Germinal center (tissue), 1 donor: ENCODE measurements at places on chromosomes 12 and 14.

DNA sequence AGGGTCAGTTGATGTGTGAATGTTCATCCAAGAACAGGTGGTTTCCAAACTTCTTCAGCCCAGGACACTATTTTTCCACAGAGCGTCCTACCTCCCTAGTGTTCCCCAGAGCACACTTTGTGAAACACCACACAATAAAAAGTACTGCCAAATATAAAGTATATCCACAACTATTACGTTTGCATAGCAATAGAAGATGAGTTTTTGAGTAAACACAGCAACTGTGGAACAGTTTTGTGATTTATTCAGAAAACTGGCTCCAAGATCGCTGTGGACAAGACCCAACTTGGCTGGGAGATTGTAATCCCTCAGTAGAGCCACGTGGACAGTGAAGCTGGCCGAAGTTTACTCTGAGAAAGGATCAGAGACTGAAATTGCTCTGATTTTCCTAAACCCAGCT lies 14.5 kb upstream of the MAP1LC3B2 start:
- DNase-seq: no peak

DNA sequence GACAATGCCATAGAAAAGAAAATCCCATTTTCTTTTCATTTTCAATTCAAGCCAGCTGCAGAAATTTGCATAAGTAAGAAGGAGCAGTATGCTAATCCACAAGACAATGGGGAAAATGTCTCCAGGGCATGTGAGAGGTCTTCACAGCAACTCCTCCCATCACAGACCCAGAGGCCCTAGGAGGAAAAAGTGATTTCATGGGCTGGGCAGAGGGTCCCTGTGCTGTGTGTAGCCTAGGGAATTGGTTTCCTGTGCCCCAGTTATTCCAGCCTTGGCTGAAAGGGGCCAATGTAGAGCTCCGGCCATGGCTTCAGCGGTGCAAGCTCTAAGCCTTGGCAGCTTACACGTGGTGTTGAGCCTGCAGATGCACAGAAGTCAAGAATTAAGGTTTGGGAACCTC lies 211.4 kb downstream of the CCDC59 start:
- DNase-seq: no peak

DNA sequence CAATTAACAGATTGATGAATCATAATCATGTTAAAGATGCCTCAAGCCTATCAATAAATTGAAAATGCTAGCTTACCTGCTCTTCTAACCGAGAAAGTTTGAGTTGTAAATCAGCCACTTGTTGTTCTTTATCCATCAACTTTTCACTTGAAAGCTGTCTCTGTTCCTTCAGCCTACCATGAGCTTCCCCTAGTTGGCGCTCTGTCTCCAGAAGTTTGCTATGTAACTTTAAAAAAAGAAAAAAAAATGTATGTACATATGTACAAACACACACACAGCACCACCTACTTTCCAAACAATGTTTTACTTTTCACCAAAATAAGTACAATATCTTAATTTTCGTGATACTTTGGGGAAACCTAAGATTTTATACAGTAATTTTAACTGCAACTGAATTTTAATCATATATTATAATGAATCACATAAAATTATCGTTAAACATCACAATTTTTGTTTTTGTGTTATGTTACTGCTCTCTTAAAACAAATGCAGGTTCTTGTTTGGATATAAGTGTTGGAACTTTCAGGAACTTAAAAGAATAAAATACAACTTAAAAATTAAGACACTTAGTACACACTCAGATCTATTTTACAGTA lies 101.2 kb downstream of the EEA1 start:
- DNase-seq: peak; percentile 38

DNA sequence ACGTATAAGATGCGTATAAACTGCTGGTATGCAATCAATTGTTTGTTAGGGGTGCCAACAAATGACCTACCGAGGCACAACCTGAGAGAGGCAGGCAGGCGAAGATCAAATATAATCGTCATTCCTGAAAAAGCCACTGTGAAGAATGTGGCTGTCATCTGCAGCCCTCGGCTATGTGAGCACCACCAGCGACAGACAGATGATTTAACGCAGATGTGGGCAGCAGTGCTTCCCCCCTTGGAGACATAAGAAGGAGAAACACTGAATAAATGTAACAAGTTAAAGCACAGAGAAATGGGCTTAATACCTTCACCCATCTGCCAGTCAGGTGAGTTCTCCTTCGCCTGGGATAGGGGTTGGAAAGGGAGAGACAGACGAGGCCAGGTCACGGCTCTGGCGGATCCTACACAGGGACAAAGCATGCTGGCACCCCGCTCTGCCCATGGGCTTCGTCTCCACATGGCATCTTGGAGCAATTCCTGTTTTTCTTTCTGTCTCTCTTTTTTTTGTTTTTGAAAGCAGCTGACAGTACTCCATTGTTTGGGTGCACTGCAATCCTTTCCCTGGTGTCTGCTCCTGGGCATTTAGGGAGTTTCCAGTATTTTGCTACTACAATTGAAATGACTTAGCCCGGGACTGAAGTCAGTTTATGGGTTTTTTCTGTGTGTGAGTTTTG lies 28.1 kb downstream of the TNFAIP2 start:
- no peak for DNase-seq

- DNase-seq: no peak
These were observed 105.4 kb upstream of the HIF1A start for GRCh38 chr14:61589691-61590581.

DNA sequence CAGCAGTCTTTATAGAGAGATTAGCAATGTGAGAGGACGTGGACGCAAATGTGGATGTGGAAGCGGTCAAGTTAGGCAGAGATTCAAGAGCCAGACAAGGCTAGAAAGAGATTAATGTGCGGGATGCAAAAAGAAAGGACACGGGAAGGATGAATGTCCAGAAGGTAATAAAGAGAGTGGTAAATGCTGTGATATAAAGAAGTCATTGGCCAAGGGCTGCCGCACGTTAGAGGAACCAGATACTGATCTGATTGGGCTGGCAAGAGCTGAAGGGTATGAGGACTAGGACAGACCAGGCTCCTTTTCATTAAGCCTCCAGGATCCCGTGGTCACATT lies 59.5 kb downstream of the DHRS2 start:
- DNase-seq: no peak

DNA sequence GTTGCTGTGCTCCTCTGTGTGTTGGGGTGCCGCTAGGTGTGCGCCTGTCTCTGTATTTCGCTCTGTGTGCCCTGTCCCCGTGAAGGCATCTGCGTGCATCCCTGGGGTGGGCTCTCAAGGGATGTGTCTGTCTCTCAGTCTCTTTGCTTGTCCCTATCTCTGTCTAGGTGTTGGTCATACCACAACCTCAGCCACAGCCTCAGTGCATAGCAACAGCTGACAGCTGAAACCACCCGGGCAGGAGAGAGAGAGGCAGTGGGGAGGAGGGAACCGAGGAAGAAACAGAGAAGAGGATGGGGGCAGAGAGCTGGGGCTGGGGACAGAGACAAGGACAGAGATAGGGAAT lies 953 bp upstream of the NXPH4 start:
- peak; percentile 51 for DNase-seq

GRCh38 chr12:130339951-130340350 lies 2.3 kb downstream of the PIWIL1 start:
- no peak for DNase-seq

DNA sequence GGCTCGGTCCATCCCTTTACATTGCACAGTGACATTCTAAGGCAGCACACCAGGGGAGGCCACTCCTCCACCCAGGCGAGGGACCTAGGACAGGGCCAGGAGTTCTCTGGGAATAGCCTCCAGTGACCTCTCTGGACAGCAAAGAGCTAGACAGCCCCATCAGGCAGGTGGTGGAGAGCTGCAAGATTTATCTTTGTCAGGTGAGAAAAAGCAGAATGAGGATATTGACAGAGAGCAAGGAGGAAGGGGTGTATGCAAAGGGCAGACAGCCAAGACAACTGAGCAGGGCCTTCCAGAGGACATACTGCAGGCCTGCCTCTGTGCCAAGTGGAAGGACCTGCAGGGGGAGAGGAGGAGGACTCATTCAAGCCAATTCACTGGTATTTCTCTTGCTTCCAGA lies 112.4 kb upstream of the MAX start:
- DNase-seq: no peak

GRCh38 chr12:107488666-107489065 lies 196.9 kb upstream of the PWP1 start:
- DNase-seq: no peak

GRCh38 chr12:50597200-50598195 lies 92.7 kb downstream of the DIP2B start:
- peak; percentile 60 for DNase-seq

DNA sequence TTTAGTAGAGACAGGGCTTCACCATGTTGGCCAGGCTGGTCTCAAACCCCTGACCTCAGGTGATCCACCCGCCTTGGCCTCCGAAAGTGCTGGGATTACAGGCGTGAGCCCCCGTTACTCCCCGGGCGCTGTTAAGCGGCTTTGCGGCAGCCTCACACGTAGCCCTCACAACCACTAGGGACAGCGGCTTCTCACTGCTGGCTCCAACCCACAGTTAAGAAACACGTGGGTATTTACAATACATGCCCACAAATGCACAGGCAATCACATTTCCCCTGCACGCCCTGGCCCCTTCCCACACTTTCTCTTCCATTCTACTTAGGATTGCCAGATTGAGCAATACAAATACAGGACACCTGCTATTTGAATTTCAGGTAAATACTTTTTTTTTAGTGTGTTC lies 37.0 kb upstream of the EIF5 start:
- no peak for DNase-seq

DNA sequence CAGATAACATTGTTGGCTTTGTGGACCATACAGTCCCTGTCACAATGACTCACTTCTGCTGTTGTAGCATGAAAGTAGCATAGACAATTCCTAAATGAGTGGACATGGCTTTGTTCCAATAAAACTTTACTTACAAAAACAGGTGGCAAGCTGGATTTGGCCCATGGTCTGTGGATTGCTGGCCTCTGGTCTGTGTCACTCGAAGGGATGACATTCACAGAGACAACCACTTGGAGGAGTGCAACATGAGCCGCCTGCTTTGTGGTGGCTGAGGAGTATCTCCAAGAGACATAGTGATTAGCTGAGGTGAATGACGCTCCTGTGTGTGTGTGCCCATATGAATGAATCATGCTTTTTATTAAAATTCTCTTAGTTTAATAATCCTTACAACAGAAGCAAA lies 81.3 kb upstream of the NRXN3 start:
- DNase-seq: no peak

- peak; percentile 20 for DNase-seq
These were observed 101.9 kb downstream of the SLC8A3 start for GRCh38 chr14:70086685-70087379.

- DNase-seq: no peak
These were observed 10.0 kb upstream of the CLEC7A start for GRCh38 chr12:10140001-10140400.

DNA sequence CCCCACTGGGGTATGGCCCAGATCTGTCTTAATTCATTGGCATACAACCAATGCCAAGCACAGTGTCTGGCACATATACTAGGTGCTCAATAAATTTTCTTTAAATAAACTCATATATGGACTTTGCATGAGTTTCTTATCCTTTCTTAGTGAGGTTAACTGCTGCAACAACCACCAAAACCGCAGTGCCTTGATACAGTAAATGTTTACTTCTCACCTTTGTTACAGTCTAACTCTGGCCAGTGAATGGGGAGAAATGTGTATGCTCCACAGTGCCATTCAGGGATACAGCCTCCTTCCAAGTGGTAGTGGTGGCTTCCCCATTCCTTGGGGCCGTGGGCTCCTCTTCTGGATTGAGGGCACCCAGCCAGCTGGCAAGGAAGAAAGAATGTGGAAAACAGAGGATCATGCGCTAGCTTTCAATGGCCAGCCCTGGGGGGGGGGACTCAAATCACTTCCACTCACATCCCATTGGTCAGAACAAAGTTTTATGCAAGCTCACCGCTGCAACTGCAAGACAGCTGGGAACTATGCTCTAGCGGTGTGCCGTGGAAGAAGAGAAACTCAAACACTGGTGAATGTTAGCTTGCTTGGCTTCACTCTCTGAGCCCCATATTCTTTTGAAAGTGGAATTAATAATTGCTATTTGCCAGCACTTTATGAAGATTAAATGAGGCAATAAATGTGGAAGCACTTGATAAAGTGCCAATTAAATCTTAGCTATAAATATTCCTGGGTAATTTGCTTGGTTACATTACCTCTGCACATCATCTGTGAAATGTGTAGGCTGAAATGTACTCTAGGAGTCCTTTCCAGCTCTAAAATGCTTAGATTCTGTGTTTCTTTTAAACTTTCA lies 51.0 kb upstream of the SOCS2 start:
- DNase-seq: no peak

DNA sequence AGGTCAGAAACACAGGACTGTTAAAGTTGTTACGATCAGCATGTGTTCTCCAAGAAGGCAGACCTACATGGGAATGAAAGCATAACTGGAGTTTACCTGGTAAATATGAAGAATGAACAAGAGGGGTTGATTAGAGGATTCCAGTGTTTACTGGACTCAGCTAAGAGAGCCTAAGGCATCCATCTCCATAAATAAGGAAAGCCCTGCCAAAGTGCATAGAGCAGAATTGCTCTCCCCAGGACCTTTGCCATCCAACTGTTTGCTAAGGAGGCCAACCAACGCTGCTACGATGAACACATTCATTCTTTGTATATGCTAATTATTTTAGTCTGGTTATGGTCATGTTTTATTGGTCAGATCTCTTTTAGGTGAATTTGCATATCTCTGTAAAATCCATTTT lies 17.1 kb upstream of the PAWR start:
- no peak for DNase-seq

- no peak for DNase-seq
These were observed 75.3 kb downstream of the SRGAP1 start for GRCh38 chr12:63919756-63920155.

GRCh38 chr14:51328064-51328771 lies 88.2 kb downstream of the TMX1 start:
- no peak for DNase-seq

- DNase-seq: no peak
These were observed 13.5 kb downstream of the ATP2B1 start for GRCh38 chr12:89695100-89695499.

DNA sequence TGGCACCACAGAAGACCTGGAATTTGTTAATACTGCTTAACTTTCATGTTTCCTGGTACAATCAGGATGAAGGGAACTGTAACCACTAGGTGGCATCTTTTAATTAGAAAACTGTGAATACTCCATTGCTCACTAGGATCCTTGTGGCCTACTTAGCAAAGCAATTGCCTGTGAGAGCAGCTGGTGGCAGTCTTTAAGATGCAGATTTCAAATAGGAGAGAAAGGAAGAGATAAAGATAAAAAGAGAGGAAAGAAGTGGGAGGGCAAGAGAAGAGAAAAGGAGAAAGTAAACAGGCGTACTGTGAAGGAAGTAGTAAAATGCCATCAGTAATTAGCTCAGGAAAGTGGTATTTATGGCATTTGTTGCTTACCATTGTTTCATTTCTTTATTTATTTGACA lies 114.5 kb downstream of the RAD51B start:
- DNase-seq: peak; percentile 59

GRCh38 chr12:12819221-12819620 lies 6.1 kb downstream of the DDX47 start:
- no peak for DNase-seq
